Stimulated activated CD4-positive, alpha-beta T cell treated with anti-CD3 and anti-CD28 coated beads, Interleukin-15, amount 100 ng/mL, for 1 hour (primary cell): ENCODE measurements at places on chromosomes 5 and 9.
A peak's percentile ranks its signal among the peaks of the same experiment; 100 is the strongest.

- no peak for DNase-seq
Measured at GRCh38 chr5:55176176-55176818, 3.3 kb upstream of the CDC20B start.

GRCh38 chr9:14346811-14347405 lies 33.0 kb upstream of the NFIB start:
- no peak for DNase-seq

- no peak for DNase-seq
Measured at GRCh38 chr9:34169125-34169524, 9.7 kb upstream of the UBAP1 start.

DNA sequence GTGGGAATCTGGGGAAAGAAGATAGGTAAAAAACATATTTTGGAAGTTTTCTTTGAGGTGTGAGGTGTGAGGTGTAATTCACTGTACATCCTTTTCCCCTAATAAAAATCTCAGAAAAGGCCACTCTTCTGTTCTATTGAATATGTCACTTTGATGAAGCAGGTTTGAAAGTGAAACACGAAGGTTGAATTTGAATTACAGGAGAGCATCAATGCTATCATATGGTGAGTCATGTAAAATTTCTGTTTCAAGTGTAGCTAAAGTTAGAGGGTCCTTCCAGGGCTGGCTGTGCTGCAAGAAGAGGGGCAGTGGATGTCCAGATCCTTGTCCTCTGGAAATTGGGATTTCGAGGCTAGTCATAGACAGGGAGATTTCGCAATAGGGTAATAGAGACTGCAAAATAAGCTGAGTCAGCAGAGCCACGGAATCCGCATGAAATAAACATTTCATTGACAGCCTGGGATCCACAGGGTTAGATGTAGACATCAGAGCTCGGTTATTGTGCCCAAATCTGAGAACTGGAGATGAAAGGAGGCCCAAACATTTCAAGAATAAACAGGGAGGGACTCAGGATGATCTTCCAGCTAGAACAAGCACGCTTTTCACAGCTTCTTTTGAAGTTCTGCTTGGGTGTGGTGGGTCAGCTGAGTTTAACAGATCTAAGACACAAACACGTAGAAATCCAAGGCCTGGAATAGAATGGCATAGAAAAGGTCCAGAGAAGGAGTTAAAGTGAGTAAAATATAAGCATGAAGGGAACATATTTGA lies 194.4 kb upstream of the CDKN2B start:
- no peak for DNase-seq

- no peak for DNase-seq
Measured at GRCh38 chr9:126502417-126503332, 111.1 kb upstream of the LMX1B start.

GRCh38 chr5:27523629-27524028 lies 485.2 kb upstream of the CDH9 start:
- DNase-seq: no peak

DNA sequence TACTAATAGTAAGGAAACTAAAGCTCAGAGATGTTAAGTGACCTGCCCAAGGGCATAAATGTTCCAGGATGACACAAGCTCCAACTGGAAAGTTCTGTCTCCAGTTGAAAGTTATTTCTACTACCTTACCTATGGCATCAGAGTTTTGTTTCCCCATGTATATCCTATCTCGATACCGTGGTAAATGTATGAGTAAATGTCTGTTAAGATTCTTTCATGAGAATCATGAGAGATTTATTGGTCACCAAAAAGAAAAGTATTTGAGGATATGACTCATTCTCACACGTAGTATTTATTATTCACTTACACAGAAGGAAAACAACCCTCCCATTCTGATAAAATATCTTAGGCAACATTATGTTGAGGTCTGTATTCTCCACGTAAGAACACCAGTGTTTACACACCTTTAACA lies 11.1 kb upstream of the SHOC1 start:
- DNase-seq: no peak

DNA sequence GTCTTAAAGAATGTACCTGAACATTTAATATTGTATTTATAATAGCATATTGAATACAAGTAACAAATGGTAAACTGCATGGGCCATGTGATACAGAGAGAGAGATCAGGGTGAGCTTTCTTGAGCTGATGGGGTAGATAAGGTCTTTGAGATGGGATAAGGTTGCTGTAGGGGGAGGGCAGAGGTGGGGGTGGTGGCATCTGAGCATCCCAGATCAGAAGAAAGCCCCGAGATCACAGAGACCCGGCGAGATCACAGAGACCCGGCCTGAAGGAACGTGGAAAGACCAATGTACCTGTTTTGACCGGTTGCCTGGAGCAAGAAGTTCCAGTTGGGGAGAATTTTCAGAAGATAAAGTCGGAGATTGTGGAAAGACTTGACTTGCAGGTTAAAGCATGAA lies 6.6 kb downstream of the SMARCA2 start:
- DNase-seq: no peak

DNA sequence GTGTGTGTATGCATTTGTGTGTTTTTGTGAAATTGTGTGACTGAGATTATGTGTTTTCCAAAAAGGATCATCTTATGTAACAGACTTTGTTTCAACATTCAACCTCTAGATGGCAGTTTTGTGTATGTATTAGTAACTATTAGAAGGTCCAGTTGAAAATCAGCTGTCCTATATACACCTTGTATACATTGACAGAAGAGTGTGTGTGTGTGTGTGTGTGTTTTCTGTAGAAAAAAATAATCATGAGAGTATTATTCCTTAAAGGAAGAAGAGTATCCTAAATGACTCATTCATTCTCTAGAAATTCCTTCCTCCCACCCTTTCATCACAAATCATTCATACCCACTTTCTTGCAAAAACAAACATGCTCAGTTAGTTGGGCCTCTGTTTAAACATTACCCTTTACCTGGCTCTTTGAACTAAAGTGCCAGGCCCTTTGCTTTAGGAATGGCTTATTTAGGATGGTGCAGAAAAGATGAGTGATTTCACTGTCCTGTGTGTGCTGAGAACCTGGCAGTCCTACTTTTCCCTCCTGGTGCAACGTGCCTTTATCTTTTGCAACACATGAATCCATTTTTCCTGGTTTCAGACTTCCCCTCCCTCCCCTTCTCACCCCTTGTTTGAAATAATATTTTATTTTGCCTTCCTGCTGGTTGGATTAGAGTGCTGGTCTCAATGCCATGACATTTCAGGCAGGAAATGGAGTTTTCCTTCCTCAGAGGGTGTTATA lies 152.2 kb downstream of the ARHGAP26 start:
- no peak for DNase-seq

DNA sequence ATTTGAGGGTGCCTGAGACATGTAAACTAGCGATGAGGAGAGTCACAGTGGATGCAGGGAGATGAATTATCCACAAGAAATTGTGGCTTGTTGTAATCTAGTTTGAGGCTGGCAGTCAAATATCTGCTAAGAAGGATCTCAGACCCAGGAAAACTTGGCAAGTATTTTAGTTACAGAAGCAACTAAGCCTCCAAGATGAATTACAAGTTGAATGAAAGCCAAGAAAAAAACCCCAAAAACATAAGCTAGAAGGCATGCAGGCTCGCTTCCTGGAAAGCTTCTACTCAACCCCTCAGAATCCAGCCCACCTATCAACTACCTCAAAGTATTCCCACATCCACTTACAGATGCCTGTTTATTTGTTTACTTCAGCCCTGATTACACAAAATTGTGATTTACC lies 696.9 kb downstream of the MAT2B start:
- DNase-seq: no peak

- no peak for DNase-seq
Measured at GRCh38 chr9:84254972-84255371, 85.6 kb downstream of the SLC28A3 start.

- peak; percentile 20 for DNase-seq
Measured at GRCh38 chr5:53479590-53480415, 626 bp upstream of the FST start.

- DNase-seq: no peak
Measured at GRCh38 chr5:112975721-112976431, 722 bp upstream of the DCP2 start.

GRCh38 chr5:30832519-30832918 lies 361.0 kb upstream of the CDH6 start:
- no peak for DNase-seq

- DNase-seq: no peak
Measured at GRCh38 chr9:134696433-134696832, 54.8 kb downstream of the COL5A1 start.

DNA sequence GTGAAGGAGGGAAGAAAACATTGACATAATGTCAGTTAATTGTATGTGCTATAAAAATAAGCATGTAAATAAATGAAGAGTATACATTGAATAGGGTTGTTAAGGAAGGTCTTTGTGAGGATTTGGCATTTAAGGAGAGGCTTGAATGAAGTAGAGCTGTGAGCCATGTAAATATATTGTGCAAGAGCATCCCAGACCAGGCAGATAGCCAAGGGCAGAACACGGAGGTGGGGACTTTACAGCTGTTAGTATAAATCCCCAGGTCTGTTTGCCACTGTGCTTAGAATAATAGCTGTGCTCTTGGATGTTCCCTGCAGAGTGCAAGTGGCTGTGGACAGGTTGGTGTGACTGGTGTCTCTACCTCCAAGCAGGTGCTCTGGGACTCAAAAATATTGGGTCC lies 211.7 kb downstream of the LRRC70 start:
- no peak for DNase-seq

GRCh38 chr9:37215381-37215780 lies 95.0 kb downstream of the ZCCHC7 start:
- no peak for DNase-seq

DNA sequence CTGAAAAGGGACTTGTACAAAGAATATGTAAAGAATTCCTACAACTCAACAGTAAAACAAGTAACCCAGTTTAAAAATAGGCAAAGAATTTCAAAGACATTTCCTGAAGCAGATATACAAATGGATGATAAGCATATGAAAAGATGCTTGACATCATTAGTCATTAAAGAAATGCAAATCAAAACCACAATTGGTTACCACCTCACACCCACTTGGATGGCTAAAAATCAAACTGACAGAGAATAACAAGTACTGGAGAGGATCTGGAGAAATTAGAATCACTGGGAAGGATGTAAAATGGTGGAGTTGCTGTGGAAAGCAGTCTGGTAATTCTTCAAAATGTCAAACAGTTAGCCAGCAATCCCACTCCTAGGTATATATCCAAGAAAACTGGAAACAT lies 12.5 kb upstream of the FOXE1 start:
- DNase-seq: no peak

DNA sequence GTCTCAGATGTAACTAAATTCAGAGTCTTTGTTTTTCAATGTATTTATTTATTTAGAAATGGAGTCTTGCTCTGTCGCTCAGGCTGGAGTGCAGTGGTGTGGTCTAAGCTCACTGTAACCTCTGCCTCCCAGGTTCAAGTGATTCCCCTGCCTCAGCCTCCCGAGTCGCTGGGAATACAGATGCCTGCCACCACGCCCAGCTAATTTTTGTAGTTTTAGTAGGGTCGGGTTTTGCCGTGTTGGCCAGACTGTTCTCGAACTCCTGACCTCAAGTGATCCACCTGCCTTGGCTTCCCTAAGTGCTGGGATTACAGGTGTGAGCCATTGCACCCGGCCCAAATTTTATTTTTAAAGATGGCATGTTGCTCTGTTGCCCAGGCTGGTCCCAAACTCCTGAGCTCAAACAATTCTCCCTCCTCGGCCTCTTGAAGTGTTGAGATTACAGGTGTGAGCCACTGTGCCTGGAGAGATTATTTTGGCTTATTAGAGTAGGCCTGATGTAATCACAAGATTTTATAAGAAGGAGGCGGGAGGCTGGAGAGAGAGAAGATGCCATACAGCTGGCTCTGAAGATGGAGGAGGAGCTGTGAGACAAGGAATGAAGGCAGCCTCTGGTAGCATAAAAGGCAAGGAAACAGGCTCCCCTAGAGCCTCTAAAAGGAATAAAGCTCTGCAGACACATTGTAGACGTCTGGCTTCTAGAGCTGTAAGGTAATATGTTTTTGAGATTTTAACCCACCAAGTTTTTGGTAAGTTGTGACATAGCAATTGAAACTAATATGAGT lies 12.9 kb upstream of the KLF9 start:
- no peak for DNase-seq

GRCh38 chr9:77935211-77935610 lies 96.4 kb downstream of the GNAQ start:
- DNase-seq: no peak

DNA sequence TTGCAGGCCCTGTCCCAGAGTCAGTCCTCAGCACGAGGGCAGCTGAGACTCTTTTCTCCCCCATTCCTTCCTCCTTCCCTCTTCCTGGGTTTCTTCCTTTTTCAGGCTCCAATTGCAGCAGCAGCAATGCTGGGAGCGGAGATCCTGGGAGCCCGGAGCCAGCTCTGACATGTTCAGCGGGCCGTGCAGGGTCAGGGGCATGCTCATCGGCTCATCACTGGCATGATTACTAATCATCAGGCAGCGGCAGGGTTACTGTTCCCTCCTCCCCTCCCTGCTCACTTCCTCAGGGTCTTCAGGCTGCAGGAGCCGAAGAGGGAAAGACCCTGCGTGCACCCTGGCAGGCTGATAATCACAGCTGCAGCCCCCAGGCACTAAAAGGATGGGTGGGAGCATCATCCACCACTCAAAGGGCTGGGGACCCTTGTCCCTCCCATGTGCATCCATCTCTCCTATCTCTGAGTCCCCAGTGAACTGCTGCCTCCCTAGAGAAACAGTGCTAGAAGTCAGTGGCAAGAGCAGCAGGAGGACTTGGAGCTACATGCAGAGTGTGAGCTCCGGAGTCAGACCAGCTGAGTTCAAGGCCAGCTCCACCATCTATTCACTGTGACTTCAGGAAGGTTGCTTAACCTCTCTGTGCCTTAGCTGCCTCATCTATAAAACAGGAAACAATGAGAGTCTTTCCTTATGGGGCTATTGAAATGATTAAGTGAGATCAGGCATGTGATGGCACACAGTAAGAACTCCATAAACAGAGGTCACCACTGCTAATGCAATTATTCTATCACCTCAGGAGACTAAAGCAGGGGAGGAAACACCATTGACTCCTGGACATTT lies 7.8 kb upstream of the KCNIP1 start:
- DNase-seq: no peak

- DNase-seq: no peak
Measured at GRCh38 chr5:58318468-58318867, 141.4 kb downstream of the PLK2 start.

DNA sequence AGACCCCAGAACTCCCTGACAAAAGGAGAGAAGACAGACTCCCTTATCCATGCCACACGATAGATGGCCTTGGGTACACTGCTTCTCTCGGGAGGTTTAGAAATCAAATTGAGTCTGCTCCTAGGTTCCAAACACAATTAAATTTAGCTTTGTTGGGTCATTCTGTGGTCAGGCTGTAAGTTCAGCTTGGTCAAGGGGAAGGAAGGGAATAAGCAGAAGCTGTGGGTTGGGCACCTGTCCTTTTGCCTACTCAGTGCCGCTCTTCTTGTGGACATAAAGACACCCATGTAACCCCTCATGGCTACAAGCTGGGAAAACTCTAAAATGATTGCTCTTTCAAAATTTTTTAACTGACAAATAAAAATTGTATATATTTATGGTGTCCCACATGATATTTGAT lies 19.1 kb upstream of the AK3 start:
- DNase-seq: no peak

DNA sequence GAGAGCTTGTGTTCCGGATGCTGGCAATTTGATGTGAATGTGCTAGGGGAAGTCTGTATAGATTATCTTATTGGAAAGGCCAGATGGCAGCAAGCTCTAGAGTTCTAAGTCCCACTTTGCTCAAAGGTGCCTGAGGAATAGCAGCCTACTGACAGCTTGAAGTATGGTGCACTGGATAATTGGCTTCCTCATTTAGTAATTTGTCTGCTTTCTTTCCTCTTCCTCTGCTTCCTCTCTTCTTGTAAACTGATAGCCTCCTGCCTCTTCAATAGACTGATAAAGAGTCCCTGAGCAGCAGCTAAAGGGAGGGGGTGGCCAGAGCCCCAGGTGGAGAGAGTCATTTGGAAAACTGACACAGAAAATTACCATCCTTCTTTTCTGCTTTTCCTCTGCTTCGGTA lies 177.3 kb downstream of the FGF1 start:
- DNase-seq: no peak
